NCI-H526 (cell line): ENCODE measurements at places on chromosomes 5 and 9.

- no peak for DNase-seq
Measured at GRCh38 chr9:131584858-131585257, 39.5 kb downstream of the PRRT1B start.

DNA sequence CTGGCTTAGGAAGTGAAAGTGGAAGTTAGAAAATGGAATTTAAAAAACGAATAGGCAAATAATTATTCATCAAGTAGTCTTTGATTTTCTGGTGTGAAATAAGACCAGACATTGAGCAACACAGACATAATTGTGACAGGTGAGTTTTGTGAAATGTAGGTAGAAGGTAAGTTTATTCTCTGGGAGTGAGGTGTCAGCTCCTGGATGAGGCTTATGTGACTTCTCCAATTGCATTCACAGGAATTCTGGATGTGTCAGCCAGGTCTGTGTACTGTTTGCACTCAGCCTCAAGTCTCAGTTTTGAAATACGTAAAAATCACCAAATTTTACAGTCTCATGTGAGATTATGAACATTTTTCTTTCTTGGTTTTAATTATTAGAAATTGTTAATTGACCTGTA is 537.6 kb downstream of the CETN3 start:
- DNase-seq: no peak

- DNase-seq: no peak
Measured at GRCh38 chr5:9468060-9468388, 77.9 kb downstream of the SEMA5A start.

GRCh38 chr9:118561051-118561450 is 808.2 kb downstream of the BRINP1 start:
- no peak for DNase-seq

DNA sequence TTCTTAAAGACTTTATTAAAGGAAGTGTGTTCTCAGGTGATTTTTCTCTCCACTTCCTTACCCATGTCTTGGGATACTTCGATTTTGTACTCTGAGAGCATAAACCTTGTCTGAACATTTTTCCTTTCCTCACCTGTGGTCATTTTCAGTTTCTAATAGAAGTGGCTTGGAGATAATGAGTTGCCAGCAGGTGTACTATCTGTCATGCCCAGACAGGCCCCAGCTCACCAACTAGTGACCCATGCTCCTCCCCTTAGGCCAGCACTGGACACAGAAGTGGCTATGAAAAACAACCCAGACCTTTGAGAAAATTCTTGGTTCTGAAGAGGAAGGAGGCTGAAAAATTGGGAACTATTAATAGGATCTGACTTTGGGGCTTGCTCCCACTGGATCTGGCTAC is 49.2 kb upstream of the SMIM32 start:
- no peak for DNase-seq

DNA sequence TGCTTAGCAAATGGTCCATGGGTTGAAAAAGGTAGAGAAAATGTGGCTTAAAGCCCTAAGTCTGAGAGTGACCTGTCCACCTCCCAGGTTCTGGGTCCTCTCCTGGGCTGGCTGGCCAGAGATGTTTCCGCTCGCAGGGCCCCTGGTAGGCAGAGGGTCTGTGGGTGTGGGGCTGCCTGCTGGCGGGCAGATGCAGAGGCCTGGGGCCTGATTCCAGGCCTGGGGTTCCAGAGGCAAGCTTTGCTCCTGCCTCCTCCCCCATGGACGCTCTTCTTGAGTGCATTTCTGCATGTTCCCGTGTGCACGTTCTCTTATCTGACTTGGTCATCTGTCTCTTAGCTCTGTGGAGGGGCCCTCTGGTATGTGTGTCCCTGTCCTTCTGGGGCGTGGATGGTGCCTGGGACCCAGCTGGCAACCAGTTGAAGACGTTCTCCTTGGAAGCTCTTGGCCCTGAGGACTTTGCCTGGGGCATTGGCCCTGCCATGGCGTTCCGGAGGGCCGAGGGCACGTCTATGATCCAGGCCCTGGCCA is 3.8 kb downstream of the MIGA2 start:
- no peak for DNase-seq

DNA sequence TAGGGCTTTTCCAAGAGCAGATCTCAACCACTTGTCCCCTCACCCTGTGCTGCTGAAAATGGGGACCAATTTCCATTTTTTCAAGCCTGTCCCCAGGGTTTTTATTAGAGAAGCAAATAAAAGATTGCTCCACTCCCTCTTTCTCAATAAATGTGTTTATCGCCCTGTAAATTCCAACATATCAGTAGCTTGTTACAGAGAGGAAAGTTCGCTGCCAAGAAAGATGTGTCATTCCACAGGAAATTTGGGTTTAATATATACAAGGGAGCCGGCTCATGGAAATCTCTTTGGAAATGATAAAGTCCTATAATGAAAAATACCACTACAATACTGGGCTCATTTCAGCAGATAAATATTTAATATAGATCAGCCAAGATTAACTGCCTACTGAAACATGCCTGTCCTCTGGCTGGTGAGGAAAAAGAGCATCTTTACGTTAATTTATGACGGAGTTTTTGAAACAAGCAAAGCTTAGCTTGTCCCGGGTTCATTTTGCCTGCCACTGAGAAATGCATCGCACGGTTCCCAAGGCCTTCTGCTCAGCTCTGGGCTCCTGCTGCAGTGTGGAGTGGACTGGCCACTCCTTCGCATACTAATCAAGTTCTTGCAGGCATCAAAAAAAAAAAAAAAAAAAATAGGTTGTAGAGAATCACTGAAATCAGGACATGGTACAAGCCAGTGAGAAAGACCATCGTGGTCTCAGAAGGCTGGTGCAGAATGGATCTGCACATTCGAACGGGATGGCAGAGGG is 84.5 kb downstream of the BRINP1 start:
- no peak for DNase-seq

GRCh38 chr5:127011961-127012644 is 18.3 kb downstream of the MARCHF3 start:
- DNase-seq: no peak

DNA sequence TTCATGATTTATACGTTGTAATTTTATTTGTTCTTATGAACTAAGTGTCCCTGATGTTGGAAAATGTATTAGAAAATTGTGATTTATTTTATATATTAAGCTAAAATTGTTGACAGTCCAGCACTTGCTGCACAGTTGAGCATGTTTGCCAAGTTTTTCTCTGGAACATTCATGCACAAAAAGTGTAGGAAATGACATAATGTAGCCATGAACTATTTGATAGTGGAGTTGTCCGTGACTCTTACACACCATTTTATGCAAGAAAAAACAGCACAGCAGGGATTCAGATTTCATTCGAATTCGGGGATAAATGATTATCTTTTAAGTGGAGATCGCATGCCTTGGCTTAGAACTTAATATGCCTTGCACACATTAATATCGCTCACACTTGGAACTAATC is 708.6 kb upstream of the WWC1 start:
- no peak for DNase-seq

DNA sequence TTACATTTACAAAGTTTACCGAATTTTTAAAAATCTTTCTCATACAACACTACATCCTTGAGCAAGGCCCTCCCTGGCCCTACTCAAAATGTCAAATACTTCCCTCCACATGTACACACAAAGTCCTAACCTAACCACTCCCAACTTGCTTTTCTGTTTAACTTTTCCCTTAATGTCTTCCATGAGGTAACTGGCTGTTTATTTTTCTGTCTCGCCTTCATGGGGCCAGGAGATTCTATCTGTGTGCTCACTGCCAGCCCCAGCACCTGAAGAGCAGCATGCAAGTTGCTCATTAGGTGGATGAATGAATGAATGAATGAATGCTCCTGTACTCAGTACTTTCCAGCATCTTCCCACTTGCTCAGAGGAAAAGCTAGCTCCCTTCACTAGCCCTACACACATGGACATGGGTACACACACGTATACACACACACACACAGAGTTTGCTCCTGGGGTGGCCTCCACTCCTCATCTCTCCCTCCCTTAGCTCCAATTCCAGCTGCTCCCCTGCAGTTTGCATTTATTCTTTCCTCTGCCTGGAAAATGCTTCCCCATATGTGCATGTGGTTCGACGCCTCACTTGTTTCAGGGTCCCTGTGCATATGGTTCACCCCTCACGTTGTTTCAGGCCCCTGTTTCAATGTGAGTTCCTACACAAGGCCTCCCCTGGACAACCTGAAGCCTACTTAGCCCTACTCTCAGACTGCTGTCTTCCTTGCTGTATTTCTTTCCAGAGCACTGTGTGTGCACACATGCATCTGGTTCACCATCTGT is 165.2 kb downstream of the ROR2 start:
- no peak for DNase-seq
